ENCODE measurements at places on chromosomes 12 and 14.

DNA sequence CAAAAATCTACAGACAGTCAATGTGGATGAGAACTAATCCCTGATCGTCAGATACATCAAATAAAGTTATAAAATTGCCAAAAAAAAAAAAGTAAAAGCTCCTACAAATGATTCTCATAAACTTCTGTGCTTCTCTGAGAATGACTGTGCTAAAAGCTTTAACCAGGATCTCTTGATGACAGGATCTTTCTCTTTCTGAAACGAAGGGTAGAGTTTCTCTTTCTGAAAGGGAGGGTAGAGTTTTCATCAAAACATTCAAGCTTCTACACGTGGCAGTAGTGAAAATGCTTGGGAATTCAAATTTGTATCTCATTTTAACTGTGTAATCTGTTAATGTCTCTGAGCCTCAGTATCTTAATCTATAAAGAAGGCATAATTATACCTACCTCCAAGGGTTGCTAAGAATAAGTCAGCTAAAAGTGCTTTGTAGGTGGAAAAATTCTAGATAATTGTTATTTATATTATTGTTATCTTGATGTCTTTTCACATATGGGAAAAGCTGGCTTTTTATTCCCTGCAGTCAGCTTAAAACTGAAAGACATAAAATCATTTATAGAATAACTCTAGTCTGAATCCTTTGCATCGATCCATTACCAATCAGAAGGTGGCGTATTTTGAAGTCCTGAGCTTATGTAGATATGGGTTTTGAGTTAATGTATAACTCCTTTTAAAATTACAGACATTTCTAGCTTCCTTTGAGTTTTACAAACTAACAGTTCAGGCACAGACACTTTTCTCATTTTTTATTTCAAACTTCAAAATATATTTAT lies 157.4 kb downstream of the DACT1 start:
- no peak for DNase-seq

GRCh38 chr14:69701857-69702256 lies 65.1 kb upstream of the SRSF5 start:
- DNase-seq = no peak

GRCh38 chr12:7197841-7198240 lies 8.4 kb downstream of the PEX5 start:
- DNase-seq = no peak

- no peak for DNase-seq
These were observed 368.6 kb upstream of the CCDC196 start for GRCh38 chr14:66117600-66117999.

DNA sequence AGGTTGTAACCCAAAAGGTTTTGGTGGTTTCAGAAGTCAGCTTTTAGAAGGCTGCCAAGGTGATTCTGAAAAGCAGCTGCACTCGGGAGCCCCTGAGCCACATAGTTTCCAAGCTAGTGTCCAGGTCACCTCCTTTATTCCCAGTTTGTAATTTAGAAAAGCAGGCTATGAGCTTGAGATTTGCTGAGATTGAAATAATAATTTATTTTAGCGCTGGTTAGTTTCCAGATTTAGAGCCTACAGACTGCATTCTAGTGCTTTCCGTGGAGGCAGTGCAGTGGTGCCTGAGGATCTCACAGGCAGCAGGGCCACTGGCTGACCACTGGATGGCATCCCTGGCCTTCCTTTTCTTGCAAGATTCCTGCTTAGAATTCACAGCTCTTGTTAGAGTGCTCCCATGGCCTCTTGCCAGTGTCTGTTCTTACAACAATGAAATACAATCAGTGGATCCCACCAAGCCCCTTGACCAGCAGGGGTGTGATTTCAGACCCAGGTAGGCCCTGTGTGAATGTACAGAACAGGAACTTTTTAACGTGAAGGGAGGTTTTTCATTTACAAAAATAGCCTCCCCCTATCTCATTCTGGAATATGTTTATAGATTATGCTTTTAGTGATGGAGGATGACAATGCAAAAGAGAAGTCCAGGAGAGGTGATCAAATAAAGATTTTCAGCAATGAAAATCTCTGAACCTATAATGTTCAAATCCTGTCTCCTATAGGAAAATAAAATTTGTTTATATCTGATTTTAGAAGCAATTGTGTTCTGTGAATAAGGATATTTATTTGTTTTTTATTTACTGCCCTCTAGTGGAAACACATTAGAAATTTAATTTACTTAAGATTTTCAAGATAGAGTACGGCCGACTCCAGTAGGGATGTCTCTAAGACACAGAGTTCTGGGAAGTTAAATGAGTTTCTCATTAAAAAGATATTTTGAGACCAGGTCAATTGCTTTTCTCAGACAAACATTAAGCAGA lies 362.1 kb upstream of the STXBP6 start:
- no peak for DNase-seq

DNA sequence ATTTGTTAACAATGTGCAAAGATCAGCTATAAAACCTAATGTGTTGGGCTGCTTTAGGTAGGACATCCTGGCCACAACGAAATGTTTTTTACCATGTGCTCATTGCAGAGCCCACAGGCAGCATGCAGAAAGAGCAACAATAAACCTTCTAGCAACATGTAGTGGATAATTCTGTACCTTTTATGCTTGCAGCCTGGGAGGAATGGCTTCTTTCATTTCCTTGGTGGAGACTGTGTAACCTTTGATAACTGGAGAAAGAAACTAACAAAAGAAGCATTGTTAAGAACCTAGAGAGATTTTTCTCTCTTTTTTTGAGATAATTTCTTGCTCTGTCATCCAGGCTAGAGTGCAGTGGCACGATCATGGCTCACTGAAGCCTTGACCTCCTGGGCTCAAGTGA lies 225.5 kb upstream of the PRICKLE1 start:
- no peak for DNase-seq

- DNase-seq = no peak
These were observed 85.1 kb downstream of the DIP2B start for GRCh38 chr12:50589650-50590435.

GRCh38 chr12:42143452-42144157 lies 1.1 kb downstream of the GXYLT1 start:
- DNase-seq = no peak

- no peak for DNase-seq
These were observed 15.6 kb downstream of the NUAK1 start for GRCh38 chr12:106123110-106123509.

DNA sequence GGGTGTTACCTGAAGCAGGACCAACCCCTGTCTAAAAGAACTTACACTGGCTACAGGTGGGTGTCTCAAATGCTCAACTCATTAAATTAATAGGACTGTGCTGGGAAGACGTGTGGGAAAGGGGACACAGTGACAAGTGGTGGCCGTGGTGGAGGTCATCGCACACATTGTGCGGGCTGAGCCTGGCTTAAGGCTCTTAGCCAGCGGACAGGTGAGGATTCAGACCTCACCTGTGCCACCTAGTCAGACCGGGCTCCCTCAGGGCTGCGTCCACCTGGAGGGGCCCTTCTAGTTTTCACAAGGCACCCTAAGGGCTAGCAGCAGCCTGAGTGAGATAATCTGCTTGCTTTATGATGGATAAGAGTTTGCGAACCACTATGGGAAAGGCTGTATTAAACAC lies 125.2 kb upstream of the FKBP4 start:
- no peak for DNase-seq

GRCh38 chr12:76595056-76595455 lies 35.5 kb upstream of the OSBPL8 start:
- DNase-seq = no peak

DNA sequence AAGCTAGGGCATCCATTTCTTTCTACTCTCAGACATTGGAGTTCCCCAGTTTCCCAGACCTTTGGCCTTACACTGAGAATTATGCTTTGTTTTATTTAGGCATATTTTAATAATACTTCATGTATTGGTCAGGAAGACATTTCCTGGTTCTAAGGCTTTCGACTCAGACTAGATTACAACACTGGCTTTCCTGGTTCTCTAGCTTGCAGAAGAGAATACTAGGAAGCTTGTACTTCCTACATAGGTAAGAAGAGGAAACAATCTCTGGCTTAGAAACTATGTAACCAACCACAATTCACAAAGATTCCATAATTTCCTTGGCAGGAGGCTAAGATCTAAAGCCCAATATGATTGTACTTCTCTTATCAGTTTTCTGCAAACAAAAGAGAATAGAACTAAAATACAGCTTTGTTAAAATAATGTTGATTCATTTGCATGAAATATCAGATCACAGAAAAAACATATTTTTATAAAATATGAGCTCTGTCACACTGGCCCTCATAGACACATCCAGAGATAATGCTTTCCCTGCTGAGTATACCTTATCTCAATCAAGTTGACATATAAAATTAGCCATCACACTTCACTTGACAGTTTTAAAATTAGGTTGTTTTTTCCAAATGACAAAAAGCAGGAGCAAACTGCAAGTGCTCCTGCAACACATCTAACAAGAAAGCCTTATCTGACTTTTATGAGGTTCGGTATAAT lies 30.5 kb downstream of the CLEC2D start:
- DNase-seq = no peak

DNA sequence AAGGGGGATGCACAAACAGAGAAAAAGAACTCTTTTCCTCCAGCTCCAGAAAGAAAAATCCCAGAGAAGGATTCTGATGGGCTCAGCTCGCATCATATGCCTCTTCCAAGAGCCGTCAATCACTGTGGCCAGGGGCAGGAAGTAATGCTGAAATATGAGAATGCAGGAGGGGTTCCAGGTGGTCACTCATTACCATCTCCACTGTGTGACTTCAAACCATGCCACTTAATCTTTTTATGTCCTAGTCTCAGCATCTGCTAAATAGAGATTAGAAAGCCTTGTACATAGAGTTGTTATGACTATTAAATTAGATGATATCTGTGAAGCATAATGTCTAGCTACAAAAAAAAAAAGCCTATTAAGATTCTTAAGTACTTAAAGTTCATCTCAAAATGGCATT lies 65.6 kb upstream of the FICD start:
- DNase-seq = no peak

- no peak for DNase-seq
These were observed 167.6 kb downstream of the ANO2 start for GRCh38 chr12:5777451-5777850.

- no peak for DNase-seq
These were observed 78.3 kb downstream of the DDX51 start for GRCh38 chr12:132065609-132066344.

DNA sequence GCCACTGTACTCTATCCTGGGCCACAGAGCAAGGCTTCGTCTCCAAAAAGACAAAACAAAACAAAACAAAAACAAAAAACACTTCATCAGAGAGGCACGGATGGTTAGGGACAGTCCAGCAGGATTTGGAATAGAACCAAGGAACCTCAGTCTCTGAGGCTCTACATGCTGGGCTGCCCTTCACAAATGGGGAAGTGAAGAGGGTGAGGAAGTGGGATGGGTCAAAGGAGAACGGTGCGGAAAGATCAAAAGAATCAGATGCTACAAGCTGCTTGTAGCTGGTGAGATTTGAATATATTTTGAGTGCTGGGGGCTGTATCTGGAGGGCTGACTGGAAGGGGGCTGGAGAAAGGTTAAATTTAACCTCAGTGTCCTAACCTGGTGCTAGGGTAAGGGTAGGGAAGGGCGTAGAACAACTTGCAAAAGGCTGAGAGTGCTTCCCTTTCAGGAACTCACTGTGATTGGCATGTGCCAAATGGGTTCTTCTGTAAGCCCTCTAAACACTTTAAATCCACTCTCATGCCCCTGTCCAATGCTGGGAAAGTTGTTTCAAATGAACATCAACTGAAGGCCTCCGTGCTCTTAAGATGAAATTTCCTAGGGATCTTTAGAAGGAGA lies 4.6 kb downstream of the FOXJ2 start:
- DNase-seq = no peak

DNA sequence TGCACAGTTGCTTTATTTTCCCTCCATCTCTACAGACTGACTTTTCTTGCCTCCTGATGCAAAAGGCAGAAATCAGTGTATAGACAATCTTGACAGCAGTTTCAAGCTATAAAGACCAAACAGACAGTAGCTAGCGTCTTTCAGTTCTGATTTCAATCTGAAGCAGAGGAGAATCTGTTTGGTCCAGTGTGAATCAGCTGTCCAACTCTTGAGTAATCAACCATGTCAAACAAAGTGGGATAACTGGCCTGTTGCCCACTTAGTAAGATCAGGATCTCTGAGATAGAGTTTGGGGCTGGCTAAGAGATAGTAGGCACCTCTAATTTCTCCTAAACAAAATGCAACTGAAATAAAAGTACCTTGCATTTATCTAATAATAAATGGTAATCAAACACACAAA lies 797.4 kb upstream of the FBXO33 start:
- no peak for DNase-seq

DNA sequence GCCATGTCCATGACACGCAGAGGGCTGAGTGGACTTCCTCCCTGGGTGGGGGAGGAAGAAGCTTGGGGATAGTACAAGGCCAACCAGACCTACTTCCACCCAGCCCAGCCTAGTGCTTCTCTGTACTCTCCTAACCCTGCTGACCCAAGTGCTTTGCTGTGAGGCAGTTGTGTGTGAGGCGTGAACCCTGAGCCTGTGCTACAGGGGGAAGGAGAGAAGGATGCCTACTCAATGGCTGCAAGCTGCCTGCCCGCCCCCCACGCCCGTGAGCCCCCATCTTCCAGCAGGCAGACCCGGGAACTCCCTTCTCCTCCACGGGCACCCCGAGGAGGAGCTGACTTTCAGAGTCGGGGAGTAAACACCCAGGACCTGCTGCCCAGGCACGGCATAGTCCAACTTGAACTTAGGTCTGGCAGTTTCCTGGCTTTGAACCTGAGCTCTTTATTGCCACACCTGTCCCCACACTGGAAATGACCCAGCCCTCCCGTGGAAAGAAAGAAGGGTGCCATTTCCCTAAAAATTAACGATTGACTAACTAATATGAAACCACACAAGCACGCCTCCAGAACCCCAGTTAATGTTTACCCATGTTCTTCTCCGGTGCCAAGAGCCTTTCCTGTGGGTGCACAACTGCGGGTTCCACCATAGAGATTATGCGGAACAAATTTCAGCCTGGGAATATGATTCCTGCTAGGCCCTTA lies 10.8 kb downstream of the ALDH2 start:
- DNase-seq = no peak

GRCh38 chr12:120574106-120574505 lies 7.1 kb downstream of the POP5 start:
- no peak for DNase-seq

DNA sequence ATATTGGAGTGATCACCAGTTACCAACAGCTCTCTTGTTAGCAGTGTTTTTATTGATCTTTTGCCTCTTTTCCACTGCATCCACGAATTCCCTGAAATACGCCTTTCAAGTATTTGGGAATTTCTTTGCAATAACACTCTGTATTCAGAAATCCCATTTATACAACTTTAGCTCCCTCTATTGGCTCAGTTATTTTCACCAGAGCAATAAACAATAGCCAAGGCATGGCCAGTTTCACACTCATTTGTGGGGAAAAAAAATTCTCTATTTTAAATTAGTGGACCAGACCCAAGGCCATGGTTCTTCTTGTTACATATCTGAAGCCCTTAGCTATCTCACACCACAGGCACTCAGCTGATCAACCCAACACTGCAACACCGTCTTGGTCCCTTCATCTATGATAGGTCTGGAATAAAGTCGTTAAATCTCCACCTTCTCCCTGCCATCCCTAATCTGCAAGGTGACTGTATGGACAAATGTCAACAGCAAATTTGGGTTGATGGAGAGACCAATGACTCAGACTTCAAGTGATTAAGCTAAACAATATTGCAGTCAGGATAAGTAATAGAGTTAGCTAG lies 92.4 kb upstream of the TMEM260 start:
- no peak for DNase-seq
